ENCODE measurements at places on chromosomes 3 and 15. TPM values are rescaled to one million over a fixed set of nuclear protein-coding genes. Genes with fewer than 3 reads are reported as not detected.

The TM2D3 gene
- 63.0 TPM for total RNA-seq

The TPM1 gene
- total RNA-seq = 1,071 TPM

The PEX5L gene
- total RNA-seq = not detected

The MYO5C gene
- total RNA-seq = 28.4 TPM

The ALCAM gene
- total RNA-seq = 51.0 TPM

The TRNT1 gene
- 33.0 TPM for total RNA-seq

The C2CD4A gene
- not detected for total RNA-seq

The WDR93 gene
- total RNA-seq = not detected

The SPINK8 gene
- not detected for total RNA-seq

The SLC9A9 gene
- 25.8 TPM for total RNA-seq

The TPRG1 gene
- 9.0 TPM for total RNA-seq

The HESX1 gene
- not detected for total RNA-seq

The ACVR2B gene
- 11.0 TPM for total RNA-seq

The DNAH1 gene
- 10.3 TPM for total RNA-seq

The GOLGA8H gene
- total RNA-seq = not detected

The TMC3 gene
- under 0.01 TPM for total RNA-seq

The ZBBX gene
- not detected for total RNA-seq

All from stomach (tissue), 19 donors.